Activated naive CD4-positive, alpha-beta T cell treated with anti-CD3 and anti-CD28 coated beads for 36 hours (primary cell): ENCODE measurements at places on chromosomes 16 and 17. TPM values are rescaled to one million over a fixed set of nuclear protein-coding genes. Genes with fewer than 3 reads are reported as not detected.

ADORA2B gene
- total RNA-seq, result 0.12 TPM

CALB2 gene
- total RNA-seq, result not detected

TBC1D26 gene
- 0.69 TPM for total RNA-seq

KREMEN2 gene
- not detected for total RNA-seq

SLFN14 gene
- total RNA-seq, result not detected

NUPR1 gene
- not detected for total RNA-seq

CCL3 gene
- 8.3 TPM for total RNA-seq

CCDC40 gene
- 0.32 TPM for total RNA-seq

GRCh38 chr17:35189291-35189690, 4.9 kb downstream of the SLC35G3 start:
- H3K4me3 ChIP-seq, result no peak overlapping the region
- H3K27ac ChIP-seq, result no peak overlapping the region
- H3K4me1 ChIP-seq, result peaks cover 57% of the 10 kb centered on the region
- no peaks in the 10 kb centered on the region for H3K27me3 ChIP-seq

DNA sequence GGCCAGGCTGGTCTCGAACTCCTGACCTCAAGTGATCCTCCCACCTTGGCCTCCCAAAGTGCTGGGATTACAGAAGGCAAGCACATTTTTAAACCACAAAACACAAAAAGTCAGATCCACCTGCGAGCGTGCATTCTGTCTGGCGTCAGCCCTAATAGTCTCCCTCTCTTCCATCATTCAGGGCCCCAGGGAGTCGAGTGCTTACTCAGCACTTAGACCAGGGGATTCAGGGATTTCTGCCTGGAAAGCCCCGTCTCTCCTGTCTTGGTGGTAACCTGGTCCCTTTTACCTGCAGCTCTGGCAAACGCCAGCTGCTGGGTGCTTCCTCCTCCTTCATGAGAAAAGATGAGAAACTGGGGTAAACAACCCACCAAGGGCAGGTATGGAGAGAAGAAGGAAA, 443.1 kb downstream of the SOX9 start:
- H3K27ac ChIP-seq, result no peak overlapping the region
- no peak overlapping the region for H3K4me3 ChIP-seq
- no peaks in the 10 kb centered on the region for H3K27me3 ChIP-seq

DNA sequence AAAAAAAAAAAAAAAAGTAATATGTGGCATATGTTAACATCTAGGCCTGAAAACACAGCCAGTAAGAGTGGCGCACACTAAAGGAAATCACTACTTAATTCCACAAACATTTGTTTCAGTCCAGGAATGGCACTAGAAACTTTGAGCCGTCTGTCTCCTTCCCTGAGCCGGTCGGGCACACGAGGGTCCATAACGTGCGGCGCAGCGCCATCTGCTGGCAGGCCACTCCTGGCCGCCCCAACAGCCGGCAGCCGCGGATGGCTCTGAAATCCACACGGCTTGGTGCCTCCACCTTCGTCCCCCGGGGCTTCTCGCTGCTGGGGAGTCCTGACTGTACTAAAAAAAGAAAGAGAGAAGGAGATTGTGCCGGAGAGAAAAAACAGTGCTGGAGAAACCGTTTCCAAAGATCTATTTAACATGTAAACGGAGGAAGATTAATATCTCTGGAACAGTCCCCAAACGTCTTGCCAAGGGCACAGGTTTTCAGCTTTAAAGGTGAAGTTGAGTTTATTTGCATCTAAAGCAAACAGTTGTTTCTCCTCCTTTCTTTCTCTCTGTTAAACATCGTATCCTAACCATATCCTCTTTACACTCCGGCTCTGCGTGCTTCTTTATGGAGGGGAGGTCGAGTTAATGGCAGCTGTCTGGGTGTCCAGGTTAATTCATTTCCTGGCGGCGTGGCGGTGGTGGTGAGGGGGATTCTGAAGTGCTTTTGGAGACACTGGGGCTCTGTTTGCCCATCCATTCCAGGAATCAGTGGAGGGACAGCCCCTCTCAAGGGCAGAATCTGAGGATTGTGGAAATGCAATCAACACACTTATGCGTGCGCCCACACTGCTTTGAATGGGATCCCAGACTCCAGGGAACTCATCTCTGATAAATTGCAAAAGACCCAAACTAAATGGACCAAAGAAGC, 611.3 kb upstream of the SALL1 start:
- H3K27ac ChIP-seq, result no peak overlapping the region
- H3K4me1 ChIP-seq, result peaks cover 2% of the 10 kb centered on the region
- peaks cover 5% of the 10 kb centered on the region for H3K27me3 ChIP-seq
- H3K36me3 ChIP-seq, result no peaks in the 10 kb centered on the region
- H3K4me3 ChIP-seq, result no peak overlapping the region

DNA sequence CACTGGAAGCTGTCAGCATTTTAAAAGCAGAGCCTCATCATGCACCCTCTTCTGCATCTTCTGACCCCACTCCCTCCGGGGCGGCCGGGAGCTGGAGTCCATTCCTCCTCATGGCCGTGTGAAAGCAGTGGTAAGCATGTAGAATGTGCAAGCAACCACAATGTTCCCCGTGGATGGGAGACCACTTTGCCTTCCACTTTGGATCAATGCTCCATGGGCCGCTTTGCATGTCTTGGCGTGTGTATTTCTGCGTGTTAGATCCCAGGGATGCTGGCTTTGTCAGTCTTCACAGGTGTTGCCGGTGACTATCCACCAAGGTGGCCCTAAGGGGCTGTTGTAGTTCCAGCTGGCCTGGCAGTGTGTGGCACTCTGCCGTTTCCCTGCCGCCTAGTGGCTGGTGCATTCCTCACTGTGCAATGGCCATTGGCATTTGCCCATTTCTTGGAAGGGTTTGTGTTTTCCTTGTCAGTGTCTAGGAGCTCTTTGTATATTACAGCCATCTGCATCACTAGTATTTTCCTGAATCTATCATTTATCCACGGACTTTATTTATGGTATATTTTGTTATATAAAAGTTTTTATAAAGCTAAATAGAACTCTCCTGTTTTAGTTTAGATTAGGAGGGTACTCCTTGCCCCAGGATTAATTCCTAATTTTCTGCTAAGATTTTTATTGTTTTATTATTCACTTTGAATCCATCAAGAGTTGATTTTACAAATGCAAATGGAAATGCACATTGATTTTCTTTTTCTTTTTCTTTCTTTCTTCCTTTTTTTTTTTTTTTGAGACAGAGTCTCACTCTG, 5.8 kb upstream of the ALDH3A1 start:
- H3K27ac ChIP-seq, result no peak overlapping the region
- H3K36me3 ChIP-seq, result no peaks in the 10 kb centered on the region
- no peak for DNase-seq
- H3K27me3 ChIP-seq, result peaks cover 4% of the 10 kb centered on the region

GRCh38 chr17:77312786-77313599, 172.2 kb downstream of the SEC14L1 start:
- DNase-seq, result no peak
- no peak overlapping the region for H3K4me3 ChIP-seq
- no peak overlapping the region for H3K27ac ChIP-seq
- H3K27me3 ChIP-seq, result no peaks in the 10 kb centered on the region
- no peaks in the 10 kb centered on the region for H3K4me1 ChIP-seq

DNA sequence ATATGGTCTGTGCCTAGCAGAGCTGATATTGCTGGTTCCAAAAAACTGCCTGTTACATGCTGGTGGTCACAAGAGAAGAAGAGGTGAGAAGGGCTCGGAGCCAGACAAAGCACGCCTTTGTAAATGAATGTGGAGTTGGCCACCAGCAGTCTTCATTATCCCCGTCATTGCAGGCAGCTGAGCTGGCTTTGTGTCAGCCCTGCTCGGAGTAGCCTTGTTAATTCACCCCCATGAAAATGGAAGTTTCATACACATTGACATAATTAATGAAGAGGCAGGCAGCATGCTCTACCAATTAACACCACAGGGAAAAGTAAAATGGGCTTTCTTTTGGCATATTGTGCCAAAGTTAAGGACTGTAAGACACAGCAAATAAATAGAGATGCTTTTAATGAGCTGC, 113.7 kb upstream of the RBFOX1 start:
- H3K4me1 ChIP-seq, result no peaks in the 10 kb centered on the region
- H3K36me3 ChIP-seq, result no peaks in the 10 kb centered on the region
- no peak overlapping the region for H3K4me3 ChIP-seq
- DNase-seq, result no peak
- no peaks in the 10 kb centered on the region for H3K27me3 ChIP-seq
- H3K27ac ChIP-seq, result no peak overlapping the region

DNA sequence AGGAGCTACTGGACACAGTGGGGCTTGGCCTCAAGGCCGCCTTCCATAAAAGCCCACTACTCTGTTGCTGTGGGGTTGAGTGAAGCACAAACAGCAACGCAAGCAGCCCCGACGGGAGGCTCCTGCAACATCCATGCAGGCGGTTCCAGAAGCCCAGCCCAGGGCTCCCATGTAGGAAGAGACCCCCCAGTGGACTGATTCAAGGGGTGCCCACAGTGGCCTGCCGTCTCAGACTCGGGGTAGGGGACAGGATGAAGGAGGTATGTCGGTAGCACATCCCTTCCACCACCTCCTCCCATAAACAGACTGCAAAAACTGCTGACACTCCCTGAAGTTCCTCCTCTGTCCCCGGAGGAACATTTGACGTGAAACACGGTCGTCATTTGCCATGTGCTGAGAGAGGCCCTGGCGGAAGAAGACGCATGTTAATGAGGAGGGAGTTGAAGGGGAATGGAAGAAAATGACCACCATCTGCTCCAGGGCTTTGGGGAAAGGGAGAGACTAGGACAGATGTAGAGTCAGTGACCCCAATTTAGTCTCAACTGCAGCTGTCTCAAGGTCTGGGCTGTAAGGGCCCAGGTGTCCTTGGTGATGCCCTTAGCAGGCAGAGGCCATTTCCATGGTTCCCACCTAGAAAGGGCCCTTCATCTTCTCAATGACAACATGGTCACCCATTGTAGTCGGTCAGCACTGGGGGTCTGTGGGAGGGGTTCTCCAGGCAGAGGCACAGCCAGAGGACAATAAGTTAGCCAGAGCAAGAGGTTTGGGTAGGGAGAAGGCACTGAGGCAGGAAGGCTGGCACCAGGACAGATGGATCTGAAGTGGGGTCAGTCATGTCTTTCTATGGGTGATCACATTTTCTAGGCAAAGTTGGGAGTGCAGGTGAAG, 200.6 kb downstream of the CPPED1 start:
- no peaks in the 10 kb centered on the region for H3K36me3 ChIP-seq
- no peak overlapping the region for H3K4me3 ChIP-seq
- peaks cover 12% of the 10 kb centered on the region for H3K27me3 ChIP-seq

GRCh38 chr17:20189302-20189701, 180.1 kb downstream of the SPECC1 start:
- H3K4me3 ChIP-seq, result no peak overlapping the region
- no peaks in the 10 kb centered on the region for H3K27me3 ChIP-seq
- H3K36me3 ChIP-seq, result no peaks in the 10 kb centered on the region
- H3K27ac ChIP-seq, result no peak overlapping the region

DNA sequence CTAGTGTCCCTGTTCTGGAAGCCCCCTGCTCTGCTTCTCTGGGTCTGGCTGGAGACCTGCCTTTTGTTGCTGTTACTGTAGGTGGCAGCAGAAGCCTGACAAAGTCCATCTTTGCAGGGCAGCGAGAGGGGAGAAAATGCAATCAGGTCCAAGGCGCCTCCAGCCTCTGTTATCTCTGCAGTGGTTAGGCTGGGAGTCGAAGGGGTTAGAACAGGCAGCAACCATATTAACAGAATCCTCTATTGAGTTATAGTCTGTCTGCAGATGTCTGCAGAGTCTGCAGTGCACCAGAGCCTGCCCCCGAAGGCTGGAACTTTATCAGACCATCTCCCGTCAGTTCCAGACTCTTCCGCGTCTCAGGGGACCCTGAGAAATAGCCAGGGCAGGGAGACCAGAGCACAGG, 404.9 kb upstream of the EEF2KMT start:
- no peaks in the 10 kb centered on the region for H3K4me1 ChIP-seq
- peak; percentile 6 for DNase-seq
- no peaks in the 10 kb centered on the region for H3K27me3 ChIP-seq
- no peaks in the 10 kb centered on the region for H3K36me3 ChIP-seq
- no peak overlapping the region for H3K27ac ChIP-seq
- no peak overlapping the region for H3K4me3 ChIP-seq

DNA sequence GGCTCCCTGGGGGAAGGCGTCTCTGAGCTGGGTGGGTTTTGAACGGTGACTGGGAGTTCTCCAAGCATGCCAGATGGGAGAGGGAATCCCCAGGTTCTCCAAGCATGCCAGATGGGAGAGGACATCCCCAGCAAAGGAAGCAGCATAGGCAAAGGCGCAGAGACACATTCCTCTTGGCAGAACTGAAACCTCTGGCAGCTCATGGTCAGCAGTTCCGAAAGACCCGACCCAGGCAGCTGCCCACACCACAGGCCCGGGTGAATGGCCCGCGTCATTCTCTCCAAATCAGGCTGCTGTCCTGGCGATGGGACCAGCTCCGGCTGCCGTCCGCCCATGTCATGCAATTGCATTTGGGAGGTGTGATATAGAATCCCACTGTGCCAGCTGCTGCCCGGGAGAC, 8.0 kb downstream of the ZNF469 start:
- no peak for DNase-seq
- no peaks in the 10 kb centered on the region for H3K4me1 ChIP-seq
- no peak overlapping the region for H3K27ac ChIP-seq
- H3K36me3 ChIP-seq, result no peaks in the 10 kb centered on the region

GRCh38 chr16:64841071-64841470, 280.8 kb downstream of the CDH11 start:
- no peaks in the 10 kb centered on the region for H3K4me1 ChIP-seq
- no peak overlapping the region for H3K4me3 ChIP-seq
- DNase-seq, result no peak

DNA sequence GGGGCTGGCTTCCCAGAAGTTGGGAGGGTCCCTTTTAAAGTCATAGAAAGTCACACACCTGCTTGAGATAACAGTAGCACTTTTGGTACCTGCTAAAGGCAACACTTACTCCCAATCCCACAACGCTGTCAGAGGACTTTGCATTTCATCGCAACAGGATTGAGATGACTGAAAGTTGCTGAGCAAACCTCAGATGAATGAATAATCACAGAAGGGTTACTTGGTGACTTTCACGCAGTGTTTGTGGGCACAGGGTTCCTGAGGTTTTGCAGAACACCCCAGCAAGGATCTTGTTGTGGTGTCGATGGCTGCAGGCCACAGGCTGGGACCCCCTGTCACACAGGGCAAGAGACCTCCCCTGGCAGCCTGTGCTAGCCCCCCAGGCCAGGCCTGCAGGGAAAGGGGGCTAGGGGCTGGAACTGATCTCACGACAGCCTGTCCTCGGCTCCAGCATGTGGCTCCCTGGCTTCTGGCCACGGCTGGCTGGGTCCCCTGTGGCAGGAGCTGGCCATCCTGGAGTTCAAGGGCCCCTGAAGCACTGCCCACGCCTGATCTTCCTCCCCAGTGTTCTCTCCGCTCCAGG, 79.4 kb upstream of the CBX4 start:
- H3K36me3 ChIP-seq, result no peaks in the 10 kb centered on the region
- no peak overlapping the region for H3K4me3 ChIP-seq
- H3K27me3 ChIP-seq, result peaks cover 4% of the 10 kb centered on the region
- no peak overlapping the region for H3K27ac ChIP-seq
- DNase-seq, result no peak

DNA sequence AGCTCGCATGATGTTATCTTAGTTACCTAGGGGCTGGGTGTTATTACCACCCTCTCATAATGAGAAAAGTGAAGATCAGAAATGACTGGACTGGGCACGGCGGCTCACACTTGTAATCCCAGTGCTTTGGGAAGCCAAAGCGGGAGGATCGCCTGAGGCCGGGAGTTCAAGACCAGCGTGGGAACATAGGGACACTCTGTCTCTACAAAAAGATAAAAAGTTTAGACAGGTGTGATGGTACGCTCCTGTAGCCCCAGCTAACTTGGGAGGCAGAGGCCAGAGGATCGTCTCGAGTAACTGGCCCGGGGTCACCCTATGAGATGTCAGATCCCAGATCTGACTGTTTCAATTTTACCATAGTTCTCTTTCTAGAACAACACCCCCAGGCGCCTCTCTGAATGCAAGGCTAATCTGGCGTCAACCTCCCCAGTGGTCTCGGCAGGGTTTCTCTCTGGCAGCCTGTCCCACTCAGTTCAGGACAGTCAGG, 1.9 kb upstream of the CCDC102A start:
- H3K27me3 ChIP-seq, result no peaks in the 10 kb centered on the region
- H3K4me3 ChIP-seq, result peak overlapping the region; percentile 84
- H3K36me3 ChIP-seq, result no peaks in the 10 kb centered on the region
- DNase-seq, result peak; percentile 50
